ENCODE measurements at places on chromosomes 16 and 17.

GRCh38 chr17:35314415-35315216 lies 58.8 kb downstream of the SLFN11 start:
- DNase-seq: no peak

GRCh38 chr17:67241719-67242341 lies 3.2 kb downstream of the HELZ start:
- DNase-seq: no peak

DNA sequence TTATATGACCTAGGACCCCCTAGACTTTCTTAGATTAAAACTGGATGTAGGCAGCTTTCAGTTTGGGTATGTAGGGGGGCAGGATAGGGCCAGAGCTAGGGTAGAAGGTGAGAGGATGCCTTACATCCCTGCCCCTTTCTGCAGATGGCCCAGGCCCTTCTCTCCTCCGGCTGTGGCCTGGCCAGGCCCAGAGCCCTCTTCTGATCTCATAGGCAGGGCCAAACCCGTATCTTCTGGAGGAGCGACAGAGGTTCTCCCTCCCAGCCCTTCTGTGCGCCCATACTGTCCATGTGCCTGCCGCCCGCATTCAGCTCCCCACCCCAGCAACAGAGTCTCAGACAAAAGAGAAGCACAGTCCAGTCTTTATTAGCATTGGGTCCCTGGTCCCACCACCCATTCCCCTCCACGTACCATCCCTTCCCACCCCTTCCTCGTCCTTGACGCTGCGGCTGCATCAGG lies 2.0 kb upstream of the TSPOAP1 start:
- no peak for DNase-seq

- DNase-seq: no peak
Measured at GRCh38 chr16:3651461-3652372, 2.8 kb upstream of the DNASE1 start.

DNA sequence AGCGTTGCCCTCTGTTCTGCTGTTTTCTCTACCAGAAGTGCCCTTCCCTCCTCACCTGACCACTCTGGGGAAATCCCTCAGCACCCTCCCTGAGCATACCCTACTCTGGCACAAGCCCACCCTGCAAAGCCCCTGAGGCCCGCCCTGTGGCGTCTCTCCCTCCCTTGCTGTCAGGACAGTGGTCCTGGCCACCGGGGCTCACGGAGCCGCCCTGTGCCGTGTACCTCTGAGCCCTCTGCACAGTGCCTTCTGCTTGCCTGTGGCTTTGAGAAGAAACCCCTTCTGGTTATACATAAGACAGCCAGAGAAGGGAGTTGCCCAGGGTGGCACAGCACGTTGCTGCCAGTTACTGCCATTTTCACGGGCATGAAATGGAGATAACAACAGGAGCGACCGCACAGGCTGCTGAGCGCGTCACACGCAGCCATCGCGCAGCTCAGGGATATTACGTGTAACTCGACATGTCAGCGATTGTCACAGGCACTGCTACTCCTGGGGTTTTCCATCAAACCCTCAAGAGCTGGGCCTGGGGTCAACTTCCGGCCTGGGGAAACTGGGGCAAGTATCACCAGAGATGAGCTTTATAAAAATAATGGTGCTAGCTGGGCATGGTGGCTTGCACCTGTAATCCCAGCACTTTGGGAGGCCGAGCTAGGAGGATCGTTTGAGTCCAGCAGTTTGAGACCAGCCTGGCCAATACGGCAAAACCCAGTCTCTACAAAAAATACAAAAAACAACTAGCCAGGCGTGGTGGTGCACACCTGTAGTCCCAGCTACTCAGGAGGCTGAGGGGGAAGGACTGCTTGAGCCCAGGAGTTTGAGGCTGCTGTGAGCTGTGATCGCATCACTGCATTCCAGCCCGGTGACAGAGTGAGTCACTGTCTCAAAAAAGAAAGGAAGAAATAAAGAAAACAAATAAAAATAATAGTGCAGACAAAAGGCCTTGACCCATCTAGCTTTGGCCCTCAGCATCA lies 14.8 kb downstream of the SCGB1C2 start:
- no peak for DNase-seq

- no peak for DNase-seq
Measured at GRCh38 chr17:10812674-10813073, 8.8 kb upstream of the TMEM238L start.
